ENCODE measurements at places on chromosomes 7 and 10. TPM values are rescaled to one million over a fixed set of nuclear protein-coding genes. Genes with fewer than 3 reads are reported as not detected.

Gene PPP1R9A
- 51.3 TPM for total RNA-seq

Gene RARRES2
- total RNA-seq, result 342 TPM

Gene AKR1C2
- 3.5 TPM for total RNA-seq

Gene RBP3
- total RNA-seq, result not detected

Gene MYOF
- 67.8 TPM for total RNA-seq

Gene CTAGE6
- not detected for total RNA-seq

Gene RADIL
- 10.8 TPM for total RNA-seq

Gene GFRA1
- total RNA-seq, result 38.9 TPM

Gene DNAJB12
- total RNA-seq, result 33.0 TPM

Gene C7orf57
- not detected for total RNA-seq

Gene ADAP1
- total RNA-seq, result 11.4 TPM

Gene DHTKD1
- total RNA-seq, result 19.3 TPM

Gene HHEX
- total RNA-seq, result 8.9 TPM

Gene GJD4
- not detected for total RNA-seq

Gene TRIM4
- total RNA-seq, result 21.9 TPM

Gene ARMH3
- total RNA-seq, result 19.1 TPM

Gene HMX3
- total RNA-seq, result 0.83 TPM

Data from sigmoid colon (tissue), 7 donors.